HT1080 (cell line): ENCODE measurements at places on chromosomes 6 and 20. TPM values are rescaled to one million over a fixed set of nuclear protein-coding genes. Genes with fewer than 3 reads are reported as not detected.
A peak's percentile ranks its signal among the peaks of the same experiment; 100 is the strongest.

Gene SPEF1
- not detected in 2 replicates for total RNA-seq

Gene BAG2
- 13.2 and 14.1 TPM in 2 replicates for total RNA-seq

Gene NHLRC1
- total RNA-seq = 0.31 TPM in 1 of 2 replicates, not detected in the other

DNA sequence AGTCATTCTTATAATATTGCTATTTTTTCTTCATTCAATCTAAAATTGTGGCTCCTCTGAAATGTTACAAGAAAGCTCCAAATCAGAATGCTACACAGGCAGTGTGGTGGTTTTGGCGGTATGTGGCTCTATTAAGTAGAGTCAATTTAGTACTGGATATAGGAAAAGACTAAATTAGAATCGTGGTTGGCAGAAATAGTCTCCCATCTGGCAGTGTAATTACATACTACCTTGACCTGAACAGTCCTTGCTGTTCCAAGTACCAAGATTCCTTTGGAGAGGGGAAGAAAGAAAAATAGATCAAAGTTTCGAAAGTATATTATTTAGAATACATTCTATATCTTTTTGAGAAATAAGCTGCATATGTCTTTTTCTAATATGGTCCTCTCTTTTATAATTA is 78.2 kb downstream of the C6orf118 start:
- no peak for DNase-seq

DNA sequence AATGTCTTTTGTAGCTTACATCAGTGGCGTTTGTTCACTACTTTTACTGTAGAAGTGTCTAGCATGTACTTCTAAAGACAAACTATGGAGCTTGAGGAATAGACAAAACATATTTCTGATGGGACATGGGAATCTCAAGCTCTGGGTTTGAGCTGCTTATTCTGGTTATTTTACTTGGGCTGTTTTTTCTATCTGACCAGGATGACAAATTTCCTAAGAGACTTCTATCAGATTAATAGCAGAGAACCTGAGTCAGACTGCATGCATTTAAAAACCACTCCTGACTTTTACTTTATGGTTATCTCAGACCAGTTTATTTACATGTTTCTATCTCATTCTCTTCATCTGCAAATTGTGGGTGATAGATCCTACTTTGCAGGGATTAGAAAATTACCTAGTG is 1282.3 kb upstream of the GJE1 start:
- DNase-seq = no peak

DNA sequence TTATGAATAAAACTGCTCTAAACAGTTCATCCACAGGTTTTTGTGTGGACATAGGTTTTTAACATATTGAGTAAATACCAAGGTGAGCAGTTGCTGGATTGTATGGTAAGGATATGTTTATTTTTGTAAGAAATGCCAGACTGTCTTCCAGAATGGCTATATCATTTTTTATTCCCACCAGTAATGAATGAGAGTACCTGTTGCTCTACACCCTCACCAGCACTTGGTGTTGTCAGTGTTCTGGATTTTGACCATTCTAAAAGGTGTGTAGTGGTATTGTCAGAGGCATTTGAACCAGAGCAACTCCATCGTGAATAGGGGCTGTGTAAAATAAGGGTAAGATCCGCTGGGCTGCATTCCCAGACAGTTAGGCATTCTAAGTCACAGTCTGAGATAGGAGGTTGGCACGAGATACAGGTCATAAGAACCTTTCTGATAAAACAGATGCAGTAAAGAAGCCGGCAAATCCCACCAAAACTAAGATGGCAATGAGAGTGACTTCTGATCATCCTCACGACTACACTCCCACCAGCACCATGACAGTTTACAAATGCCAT is 12.9 kb upstream of the NT5E start:
- DNase-seq = peak; percentile 26

Gene ACTL10
- 0.06 TPM in 1 of 2 replicates, not detected in the other for total RNA-seq

DNA sequence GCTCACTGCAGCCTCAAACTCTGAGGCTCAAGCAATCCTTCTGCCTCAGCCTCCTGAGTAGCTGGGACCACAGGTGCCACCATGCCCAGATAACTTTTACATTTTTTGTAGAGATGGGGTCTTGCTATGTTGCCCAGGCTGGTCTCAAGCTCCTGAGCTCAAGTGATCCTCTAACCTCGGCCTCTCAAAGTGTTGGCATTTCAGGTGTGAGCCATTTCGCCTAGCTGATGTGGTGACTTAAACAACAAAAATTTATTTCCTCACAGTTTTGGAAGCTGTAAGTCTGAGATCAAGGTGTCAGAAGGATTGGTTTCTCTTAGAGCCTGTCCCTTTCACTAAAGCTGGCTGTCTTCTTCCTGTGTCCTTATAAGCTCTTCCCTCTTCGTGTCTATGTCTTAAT is 15.0 kb upstream of the JARID2 start:
- DNase-seq = no peak

GRCh38 chr20:7323957-7324356 is 556.5 kb downstream of the BMP2 start:
- DNase-seq = peak; percentile 34

- DNase-seq = no peak
Observed at GRCh38 chr6:49935387-49935786, 28.6 kb downstream of the DEFB114 start.

DNA sequence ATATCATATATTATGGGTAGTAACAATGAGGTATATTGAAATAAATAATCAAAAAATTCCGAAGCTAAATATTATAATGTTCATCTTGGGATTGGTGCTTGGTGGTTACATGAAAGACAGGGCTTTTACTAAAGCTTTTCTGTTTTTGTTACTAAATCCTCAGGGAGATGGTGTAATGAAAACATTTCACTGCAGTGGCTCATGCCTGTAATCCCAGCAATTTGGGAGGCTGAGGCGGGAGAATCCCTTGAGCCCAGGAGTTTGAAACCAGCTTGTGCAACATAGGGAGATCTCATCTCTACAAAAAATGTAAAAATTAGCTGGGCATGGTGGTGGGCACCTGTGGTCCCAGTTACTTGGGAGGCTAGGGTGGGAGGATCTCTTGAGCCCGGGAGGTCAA is 42.9 kb downstream of the AFG1L start:
- no peak for DNase-seq

GRCh38 chr6:11200356-11200755 is 32.1 kb downstream of the NEDD9 start:
- no peak for DNase-seq

Gene CUL9
- 15.2 and 22.1 TPM in 2 replicates for total RNA-seq

DNA sequence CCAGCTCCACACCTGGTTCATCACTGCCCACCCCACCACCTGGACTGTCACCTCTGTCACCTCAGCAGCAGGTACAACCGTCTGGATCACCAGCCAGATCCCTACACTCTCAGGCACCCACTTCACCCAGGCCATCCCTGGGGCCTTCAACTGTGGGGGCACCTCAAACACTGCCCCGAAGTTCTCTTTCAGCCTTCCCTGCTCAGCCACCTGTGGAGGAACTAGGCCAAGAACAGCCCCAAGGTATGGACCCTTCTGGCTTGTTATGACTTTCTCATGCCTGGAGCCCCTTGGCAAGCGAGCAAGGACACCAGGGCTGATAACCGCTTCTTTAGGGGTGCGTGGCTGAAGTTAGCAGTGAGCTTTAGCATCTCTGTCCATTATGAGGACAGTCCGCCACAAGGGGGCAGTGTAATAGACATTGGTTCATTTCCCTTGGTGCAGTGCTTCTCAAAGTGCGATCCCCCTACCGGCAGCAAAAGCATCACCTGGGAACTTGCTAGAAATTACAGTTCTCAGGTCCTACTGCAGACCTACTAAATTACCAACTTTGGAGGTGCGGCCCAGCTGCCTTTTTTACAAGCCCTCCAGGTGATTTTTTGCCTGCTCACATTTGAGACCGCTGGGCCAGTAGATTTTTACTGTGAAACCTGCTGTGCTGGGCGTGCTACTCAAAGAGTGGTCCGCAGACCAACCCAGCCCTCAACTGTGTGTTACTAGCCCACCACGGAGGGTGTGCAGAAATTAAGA is 32.5 kb downstream of the PNPLA1 start:
- DNase-seq = peak; percentile 70

- DNase-seq = no peak
Observed at GRCh38 chr6:156587751-156588301, 189.4 kb upstream of the ARID1B start.

Gene PEX3
- 26.7 and 27.7 TPM in 2 replicates for total RNA-seq

Gene GNRH2
- total RNA-seq = 0.17 TPM in 1 of 2 replicates, not detected in the other

- DNase-seq = no peak
Observed at GRCh38 chr6:105850261-105851112, 235.6 kb upstream of the PRDM1 start.

- no peak for DNase-seq
Observed at GRCh38 chr6:11036977-11037430, 7.1 kb downstream of the ELOVL2 start.

DNA sequence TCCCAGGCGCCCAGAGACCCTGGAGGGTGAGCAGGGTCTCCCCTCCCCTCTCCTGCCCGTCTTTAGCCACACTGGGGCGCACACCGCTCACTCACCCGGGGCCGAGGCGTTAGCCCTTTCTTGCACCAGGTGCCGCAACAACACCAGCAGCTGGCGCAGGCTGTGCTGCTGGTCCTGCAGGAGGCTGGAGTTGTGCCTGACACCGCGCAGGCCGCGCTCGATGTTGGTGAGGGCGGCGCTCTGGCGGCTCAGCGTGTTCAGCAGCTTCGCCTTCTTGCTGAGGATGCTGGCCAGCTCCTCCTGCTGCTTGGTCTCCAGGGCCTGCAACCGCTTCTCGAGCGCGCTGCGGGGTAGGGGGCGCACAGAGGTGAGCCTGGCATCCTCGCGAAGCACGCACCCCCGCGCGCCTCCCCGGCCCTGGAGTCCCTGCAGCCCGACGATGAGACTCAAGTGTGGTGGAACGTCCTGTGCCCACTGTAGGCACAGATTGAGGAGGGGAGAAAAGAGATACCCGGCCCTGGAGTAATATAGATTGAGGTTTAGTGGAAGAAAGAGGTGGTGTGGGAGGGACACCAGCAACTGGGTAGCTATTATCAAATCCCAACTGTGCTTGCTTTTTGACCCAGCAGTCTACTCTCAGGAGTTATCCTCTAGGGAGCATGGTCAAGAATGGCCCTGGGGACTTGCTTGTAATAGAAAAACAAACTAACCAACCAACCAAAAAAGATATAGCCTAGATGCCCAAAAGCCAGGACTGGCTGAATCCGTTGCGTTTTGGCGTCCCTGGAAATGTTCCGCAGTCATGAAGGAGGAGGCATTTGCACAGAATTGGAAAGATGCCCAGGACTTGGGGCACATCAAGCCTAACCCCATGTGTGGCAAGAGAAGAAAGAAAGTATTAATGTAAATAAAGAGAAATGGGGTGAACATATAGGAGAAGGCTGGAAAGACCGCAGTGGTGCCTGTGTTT is 30.9 kb downstream of the ANGPT4 start:
- no peak for DNase-seq

Gene EYA4
- 18.5 and 23.7 TPM in 2 replicates for total RNA-seq

GRCh38 chr6:158413814-158414565 is 101.7 kb downstream of the TULP4 start:
- DNase-seq = no peak

Gene CGA
- 0.13 TPM in 1 of 2 replicates, not detected in the other for total RNA-seq

Gene CST11
- not detected in 2 replicates for total RNA-seq

Gene BPIFA1
- total RNA-seq = not detected in 2 replicates

Gene CBLN4
- not detected in 2 replicates for total RNA-seq

- no peak for DNase-seq
Observed at GRCh38 chr6:169075211-169075914, 178.3 kb downstream of the THBS2 start.

DNA sequence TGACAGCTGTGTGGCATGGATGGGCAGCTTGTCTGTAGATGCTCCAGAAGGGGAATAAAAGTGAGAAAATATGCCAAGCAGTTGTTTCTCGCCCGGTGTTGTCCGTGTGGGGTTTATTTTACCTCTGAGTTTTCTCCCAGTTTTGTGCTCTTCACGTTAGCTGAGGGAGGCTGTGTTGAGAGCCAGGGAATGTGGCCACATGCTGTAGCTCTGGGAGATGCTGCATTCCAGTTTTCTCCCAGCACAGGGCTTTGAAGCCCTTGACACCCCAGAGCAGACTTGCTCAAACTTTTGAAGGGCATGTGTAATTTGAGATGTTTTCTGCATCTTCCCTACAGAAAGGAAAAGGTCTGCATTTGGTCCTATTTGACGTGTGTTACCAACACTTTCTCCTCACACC is 67.7 kb downstream of the RREB1 start:
- DNase-seq = no peak

Gene TRAPPC3L
- 0.06 TPM in 1 of 2 replicates, not detected in the other for total RNA-seq

- no peak for DNase-seq
Observed at GRCh38 chr20:20489648-20490341, 121.9 kb downstream of the INSM1 start.

Gene HSPA12B
- not detected in 2 replicates for total RNA-seq

Gene ENPP5
- not detected in 2 replicates for total RNA-seq

- DNase-seq = no peak
Observed at GRCh38 chr6:11076540-11076939, 17.1 kb upstream of the SMIM13 start.

GRCh38 chr6:890201-890600 is 197.3 kb upstream of the EXOC2 start:
- DNase-seq = no peak

Gene VAPB
- total RNA-seq = 5.5 and 14.2 TPM in 2 replicates

GRCh38 chr6:33758815-33759216 is 12.1 kb upstream of the IP6K3 start:
- DNase-seq = no peak

Gene THBS2
- 19.9 TPM in 2 replicates for total RNA-seq

DNA sequence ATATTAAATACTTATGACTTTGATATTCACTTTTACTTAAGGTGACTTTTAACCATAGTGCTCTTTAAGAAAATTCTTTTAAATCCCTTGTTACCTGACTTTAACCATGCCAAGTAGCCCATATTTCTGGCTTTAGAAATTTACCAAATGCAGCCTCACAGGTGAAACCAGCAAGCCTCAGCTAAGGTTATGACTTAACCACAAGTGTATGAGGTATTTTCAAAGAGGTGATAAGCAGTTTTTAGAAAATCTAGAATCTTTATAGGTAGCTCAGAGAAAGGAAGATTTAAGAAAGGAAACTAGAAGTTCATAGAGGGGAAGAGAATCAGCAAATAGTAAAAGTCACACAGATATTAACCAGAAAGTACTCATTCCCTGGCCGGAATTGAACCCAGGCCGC is 661.9 kb upstream of the GJE1 start:
- no peak for DNase-seq

GRCh38 chr6:56022678-56023077 is 147.3 kb upstream of the BMP5 start:
- DNase-seq = peak; percentile 26

- DNase-seq = no peak
Observed at GRCh38 chr20:50969435-50969834, 10.8 kb downstream of the MOCS3 start.

GRCh38 chr6:81714684-81715083 is 37.8 kb downstream of the TENT5A start:
- no peak for DNase-seq

Gene TFEB
- 4.5 and 5.5 TPM in 2 replicates for total RNA-seq

DNA sequence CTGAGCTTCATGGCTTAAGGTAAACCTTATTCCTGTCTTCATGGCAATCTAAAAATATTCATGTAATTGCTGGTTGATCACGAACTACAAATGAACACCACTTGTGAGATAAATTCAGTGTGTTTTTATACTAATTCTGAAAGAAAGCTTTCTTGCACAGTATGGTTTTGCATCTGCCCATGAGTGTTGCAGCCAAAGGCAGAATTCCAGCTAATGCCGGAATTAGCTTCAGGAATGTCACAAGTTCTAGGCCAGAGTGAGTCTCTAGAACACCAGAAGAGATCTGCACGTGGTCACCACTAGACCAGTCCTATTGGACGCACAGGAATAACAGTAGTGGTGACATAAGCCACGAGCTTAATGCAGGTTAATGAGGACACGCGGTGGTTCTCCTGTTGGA is 223.7 kb downstream of the CDH4 start:
- no peak for DNase-seq

- no peak for DNase-seq
Observed at GRCh38 chr6:170107606-170108222, 183.2 kb downstream of the DLL1 start.

Gene MUC21
- not detected in 2 replicates for total RNA-seq

GRCh38 chr20:60011512-60012507 is 53.6 kb downstream of the CDH26 start:
- no peak for DNase-seq
